ENCODE measurements at places on chromosomes 1 and 21. TPM values are rescaled to one million over a fixed set of nuclear protein-coding genes. Genes with fewer than 3 reads are reported as not detected.

PRAMEF17 gene
- total RNA-seq = not detected

FHAD1 gene
- total RNA-seq = 0.99 TPM

ATP1A2 gene
- total RNA-seq = 262 TPM

ELOVL1 gene
- 18.4 TPM for total RNA-seq

LCE2B gene
- not detected for total RNA-seq

CELA2B gene
- not detected for total RNA-seq

CALML6 gene
- total RNA-seq = not detected

DRAXIN gene
- total RNA-seq = 0.09 TPM

CD52 gene
- 3.0 TPM for total RNA-seq

TLCD4 gene
- 66.7 TPM for total RNA-seq

FAM167B gene
- 2.6 TPM for total RNA-seq

ZNF695 gene
- not detected for total RNA-seq

VANGL2 gene
- 4.1 TPM for total RNA-seq

ANKRD65 gene
- total RNA-seq = 2.5 TPM

INSRR gene
- 0.13 TPM for total RNA-seq

UMODL1 gene
- not detected for total RNA-seq

MYBPH gene
- total RNA-seq = not detected

SPRR2F gene
- not detected for total RNA-seq

RGS8 gene
- total RNA-seq = 0.05 TPM

TP53BP2 gene
- 19.5 TPM for total RNA-seq

ANXA9 gene
- total RNA-seq = not detected

FLG2 gene
- not detected for total RNA-seq

ECE1 gene
- total RNA-seq = 61.0 TPM

CYP2J2 gene
- 70.9 TPM for total RNA-seq

C1orf94 gene
- not detected for total RNA-seq

PLEKHG5 gene
- 18.0 TPM for total RNA-seq

HHAT gene
- 2.4 TPM for total RNA-seq

CRP gene
- total RNA-seq = not detected
